ENCODE measurements at places on chromosomes 16 and 17.

GRCh38 chr16:63981639-63982038 lies 1140.2 kb downstream of the CDH11 start:
- no peak for DNase-seq

DNA sequence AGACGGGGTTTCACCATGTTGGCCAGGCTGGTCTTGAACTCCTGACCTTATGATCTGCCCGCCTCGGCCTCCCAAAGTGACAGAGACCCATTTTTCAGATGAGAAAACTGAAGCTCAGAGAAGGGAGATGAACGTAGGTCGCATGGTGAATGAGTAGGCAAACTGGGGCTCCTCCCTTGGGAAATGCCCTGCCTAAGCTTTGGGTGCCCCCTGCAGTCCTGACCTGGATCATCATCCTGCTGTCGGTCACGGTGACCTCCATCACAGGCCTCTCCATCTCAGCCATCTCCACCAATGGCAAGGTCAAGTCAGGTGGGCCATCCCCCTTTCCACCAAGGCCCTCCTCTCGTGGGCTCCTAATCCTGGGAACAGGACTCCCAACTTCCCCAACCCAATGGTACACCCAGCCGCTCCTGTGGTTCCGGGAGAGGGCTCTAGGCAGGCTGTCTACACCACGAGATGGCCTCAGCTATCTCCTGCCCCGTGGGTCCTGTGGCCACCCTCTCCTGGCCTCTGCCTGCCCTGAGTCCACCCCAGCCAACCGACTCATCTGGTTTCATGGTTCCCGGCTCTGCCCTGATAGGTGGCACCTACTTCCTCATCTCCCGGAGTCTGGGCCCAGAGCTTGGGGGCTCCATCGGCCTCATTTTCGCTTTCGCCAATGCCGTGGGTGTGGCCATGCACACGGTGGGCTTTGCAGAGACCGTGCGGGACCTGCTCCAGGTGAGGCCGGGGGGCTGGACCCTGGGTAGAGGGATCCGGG lies 4.7 kb downstream of the SLC12A3 start:
- DNase-seq = no peak

GRCh38 chr16:30761427-30761927 lies 385 bp downstream of the CFAP119 start:
- peak; percentile 13 for DNase-seq

- no peak for DNase-seq
These were observed 94.1 kb downstream of the PRKCB start for GRCh38 chr16:23929856-23930255.

DNA sequence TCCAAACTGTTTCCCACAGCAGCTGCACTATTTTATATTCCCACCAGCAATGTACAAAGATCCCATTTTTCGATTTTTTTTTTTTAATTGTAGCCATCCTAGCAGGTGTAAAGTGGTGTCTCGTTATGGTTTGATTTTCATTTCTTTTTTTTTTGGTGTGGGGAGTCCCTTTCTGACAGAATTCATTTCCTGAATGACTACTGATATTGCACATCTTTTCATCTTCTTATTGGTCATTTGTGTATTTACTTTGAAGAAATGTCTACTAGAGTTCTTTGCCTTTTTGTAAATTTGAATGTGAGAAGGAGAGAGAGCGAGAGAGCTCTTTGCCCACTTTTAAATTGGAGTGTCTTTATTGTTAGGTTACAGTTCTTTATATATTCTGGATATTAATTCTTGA lies 14.0 kb downstream of the CYB5B start:
- no peak for DNase-seq

All from activated CD4-positive, alpha-beta T cell treated with anti-CD3 and anti-CD28 coated beads for 1 hour (primary cell).